ENCODE measurements at places on chromosomes 5 and 9.

- no peak for DNase-seq
Measured at GRCh38 chr5:73883646-73884045, 257.6 kb downstream of the ARHGEF28 start.

DNA sequence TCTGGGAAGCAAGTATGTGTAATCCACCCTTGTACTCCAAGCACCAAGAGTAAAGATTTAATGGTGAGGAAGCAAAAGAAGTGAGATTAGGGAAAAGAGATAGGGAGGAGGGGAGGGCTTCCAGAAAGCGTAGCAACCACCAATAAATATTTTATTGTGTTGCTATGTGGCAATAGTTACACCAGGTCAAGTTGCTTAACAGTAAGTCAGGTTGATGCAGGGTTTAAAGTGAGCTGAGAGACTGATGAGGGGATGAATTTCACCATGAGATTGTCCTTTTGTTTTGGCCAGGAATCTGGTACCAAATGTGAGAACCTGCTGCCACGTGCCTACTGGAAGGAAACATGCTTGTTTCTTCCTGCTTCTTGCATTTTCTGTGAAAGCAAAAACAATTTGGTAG lies 62.7 kb downstream of the PCSK5 start:
- DNase-seq = no peak

DNA sequence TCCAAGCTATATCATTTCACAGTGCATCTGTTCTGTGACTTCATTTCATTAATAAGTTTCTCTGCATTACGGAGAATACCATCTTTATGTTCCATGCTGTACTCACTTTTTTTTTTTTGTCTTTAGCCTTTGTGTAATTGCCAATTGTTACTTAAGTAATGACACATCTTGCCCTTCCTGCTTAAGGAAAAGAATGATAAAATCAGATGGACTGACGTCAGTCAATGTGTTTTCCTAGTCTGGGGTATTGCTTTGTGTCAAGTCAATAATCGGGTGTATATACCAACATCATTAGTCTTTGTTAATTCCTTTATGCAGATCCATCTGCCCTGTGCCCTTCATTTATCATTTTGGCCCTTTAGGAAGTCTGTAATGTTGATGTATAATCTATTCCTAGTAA lies 133.5 kb downstream of the CD180 start:
- no peak for DNase-seq

DNA sequence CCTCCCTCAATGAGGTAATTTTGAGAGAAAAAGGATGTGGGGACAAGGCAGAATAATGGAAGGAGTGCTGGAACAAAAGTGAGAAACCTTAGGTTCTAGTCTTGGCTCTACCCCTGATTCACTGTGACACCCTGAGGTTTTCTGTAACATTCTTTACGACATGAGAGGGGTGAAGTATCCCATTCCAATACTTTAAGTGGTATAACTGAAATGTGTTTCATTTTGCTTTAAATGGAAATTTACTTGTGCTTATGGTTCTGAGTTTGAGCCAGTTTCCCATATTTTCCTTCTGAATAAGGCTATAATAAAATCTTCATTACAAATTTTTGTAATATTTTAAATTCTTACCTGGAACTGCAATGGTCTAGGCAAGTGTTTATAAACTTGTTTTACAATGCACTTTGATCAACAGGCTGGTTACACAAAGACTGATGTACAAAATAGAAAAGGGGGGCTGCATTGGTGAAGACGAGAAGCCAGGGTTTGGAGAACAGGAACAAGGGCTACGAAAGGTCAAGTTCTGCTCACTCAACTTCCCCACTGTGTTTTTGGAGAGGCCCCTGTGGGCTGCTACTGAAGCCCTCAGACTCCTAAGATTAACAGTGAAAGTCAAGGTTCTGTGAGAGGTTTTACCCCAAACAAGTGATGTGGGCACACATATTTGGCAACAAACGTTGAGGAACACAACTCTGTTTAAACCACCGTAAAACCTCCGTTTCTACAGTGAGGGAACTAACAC lies 171.9 kb upstream of the ELL2 start:
- no peak for DNase-seq

DNA sequence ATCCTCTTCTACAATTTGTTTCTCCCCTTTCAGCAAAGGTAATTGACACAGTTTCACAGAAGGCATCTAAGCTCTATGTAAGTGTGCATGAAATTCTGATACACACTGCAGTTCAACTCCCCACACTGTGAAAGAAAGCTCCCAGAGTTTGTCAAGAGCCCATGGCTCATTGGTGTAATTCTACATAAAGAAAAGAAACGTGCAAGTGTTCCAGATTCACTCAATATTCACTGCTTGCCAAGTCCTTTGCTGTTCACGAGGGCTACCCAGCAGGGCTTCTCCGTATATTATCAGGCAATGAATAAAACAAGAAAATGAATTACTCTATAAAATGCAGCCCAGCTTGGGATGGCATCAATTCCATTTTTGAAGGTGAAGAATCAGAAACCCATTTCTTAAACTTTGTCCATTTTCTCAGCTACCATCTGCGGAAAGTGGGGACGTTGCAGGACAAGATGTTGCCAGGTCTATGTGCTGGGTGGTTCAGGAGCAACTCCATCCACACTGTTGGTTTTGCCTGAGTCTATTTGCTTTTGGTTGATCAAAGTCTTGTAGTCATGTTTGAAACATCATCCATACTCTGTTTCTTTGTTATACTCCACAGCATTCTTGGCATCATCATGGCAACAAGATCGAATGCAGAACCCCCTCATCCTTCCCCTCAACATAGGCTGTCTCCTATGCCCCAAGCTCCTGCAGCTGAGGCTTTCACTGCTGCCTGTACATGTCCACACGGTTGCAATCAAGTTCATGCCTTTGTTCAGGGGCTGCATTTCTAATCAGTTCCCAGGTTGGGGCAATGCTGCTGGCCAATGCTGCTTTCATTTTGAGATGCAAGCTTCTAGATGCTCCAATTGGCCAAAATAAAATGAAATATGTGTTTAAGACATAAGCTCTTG lies 301.8 kb downstream of the MED10 start:
- no peak for DNase-seq

DNA sequence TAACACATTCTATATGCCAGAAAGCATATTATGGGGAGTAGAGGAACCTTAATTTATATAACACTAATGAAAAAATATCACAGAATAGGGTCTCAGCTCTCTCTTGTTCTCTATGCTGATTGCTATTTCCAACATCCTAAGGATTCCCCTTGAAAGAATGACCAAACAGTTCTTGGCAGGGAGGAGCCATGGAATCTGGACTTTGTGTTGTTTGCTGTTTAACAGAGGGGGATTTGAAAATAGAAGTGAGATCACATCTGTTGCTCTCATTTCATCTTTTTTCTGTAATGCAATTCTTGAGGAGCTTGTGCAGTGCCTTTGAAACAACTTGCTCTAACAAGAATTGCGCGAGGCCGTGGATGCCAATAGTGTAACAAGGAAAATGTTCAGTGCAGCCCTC lies 755.3 kb downstream of the TLE1 start:
- no peak for DNase-seq

DNA sequence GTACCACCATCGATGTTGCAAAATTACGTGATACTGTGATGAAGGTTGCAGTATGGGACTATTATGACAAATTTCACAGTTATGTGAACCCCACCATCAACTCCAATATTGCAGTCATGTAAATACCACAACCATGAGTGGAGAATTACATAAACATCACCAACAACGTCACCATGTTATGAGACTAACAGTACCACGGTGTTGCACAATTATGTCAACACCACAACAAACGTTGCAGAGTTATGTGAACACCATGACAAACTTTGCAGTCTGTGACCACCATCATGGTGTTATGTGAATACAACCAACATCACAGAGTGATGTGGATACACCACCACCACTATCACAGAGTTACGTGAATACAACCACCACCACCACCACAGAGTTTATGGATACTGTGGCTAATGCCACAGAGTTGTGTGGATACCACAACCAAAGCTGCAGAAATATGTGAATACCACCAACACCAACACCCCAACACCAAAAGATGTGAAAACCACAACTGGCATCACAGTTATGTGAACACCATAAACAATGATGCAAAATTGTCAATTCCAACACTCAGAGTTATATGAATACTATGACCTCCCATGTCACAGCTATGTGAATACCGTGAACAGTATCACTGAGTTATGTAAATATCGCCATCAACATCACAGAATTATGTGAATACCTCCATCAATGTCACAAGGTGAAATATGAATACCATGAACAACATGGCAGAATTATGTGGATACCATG lies 62.4 kb downstream of the SHC3 start:
- no peak for DNase-seq

DNA sequence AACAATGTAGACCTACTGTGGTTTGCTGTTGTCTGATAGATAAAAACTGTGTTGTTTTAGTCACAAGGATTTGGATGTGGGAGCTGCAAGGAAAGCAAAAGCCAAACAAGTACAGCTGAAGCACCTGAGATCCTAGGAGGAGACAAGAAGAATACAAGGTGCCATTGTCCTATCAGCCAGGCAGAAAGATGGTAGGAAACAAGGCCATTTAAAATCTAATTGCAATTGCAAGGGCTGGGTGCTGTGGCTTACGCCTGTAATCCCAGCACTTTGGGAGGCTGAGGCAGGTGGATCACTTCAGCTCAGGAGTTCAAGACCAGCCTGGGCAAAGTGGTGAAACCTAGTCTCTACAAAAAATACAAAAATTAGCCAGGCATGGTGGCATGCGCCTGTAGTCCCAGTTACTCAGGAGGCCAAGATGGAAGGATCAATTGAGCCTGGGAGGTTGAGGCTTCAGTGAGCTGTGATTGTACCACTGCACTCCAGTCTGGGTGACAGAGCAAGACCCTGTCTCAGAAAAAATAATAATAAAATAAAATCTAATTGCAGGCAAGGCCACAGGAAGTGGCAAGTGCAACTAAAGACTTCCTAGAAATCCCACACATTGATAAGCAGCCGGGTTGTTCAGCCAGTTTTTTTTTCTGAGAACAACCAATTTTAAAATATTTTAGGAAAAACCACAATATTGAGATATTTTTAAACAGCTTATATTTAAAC lies 22.6 kb downstream of the DOCK8 start:
- DNase-seq = no peak

DNA sequence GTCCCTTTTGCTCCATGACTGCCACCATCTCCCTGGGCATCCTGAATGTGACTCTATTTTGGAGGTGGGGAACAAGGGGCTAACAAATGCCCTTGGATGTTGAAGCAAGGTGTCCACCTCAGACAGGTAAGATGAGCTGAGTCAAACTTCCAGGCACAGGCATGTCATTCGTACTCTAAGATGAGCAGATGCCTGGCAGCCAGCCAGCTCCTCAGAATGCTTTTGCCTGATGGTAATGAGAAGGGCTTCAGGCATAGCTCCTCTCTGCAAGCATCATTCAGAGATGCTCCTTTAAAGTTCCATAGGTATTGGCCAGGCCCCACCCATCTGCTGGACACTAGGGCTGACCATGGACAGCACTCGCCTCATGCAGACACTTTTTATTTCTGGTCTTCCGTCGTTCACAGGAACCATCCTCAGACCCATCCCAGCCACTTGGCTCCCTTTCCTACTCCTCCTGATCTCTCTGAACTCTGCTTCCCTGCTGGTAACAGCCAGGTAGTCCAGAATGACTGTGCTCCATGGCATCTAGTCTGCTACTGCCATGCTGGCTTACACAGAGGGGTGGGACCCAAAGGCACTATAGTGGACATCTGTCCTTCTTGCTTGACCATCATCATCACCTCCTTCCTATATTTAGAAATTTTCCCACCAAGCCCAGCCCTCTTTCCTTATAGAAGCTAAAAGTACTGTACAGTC lies 118.8 kb downstream of the GLIS3 start:
- no peak for DNase-seq

DNA sequence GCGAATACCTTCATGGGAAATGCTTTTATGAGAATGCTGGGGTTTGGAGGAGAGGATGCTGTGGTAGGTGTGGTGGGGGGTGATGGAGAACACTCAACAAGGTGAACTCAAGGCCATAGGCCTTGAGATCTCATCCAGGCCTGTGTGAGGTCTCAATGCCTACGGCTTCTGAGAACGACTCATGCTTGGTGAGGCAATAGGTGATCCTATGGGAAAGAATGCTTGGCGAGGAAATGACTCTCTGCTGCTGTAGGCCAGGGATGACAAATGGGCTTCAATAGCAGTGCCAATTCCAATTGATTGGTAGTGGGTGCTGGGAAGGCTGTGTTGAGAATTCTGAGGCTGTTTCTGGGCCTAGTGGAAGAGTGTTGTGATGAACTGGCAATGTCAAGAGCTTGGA lies 280.2 kb upstream of the CLINT1 start:
- DNase-seq = no peak

GRCh38 chr5:180119031-180119902 lies 47.7 kb upstream of the RNF130 start:
- no peak for DNase-seq

- DNase-seq = no peak
Measured at GRCh38 chr9:79591458-79591857, 19.7 kb downstream of the TLE4 start.

DNA sequence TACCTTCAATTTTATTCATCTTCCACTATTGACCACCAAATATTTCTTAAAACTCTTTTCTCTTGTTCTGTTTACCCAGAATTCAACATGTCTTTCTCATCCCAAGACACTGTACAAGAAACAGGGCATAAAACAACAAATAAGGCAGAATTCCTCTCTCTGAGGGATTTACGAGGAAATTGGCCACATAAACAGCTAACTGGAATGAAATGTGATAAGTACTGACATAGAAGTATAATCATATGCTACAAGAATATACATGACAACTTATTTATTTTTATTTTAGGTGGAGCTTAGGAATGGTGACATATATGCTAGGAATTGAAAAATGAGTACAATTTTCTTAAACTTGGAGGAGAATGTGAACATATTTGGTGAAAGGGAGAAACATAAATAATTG lies 48.8 kb upstream of the FBN2 start:
- DNase-seq = no peak

GRCh38 chr9:89801341-89801740 lies 196.5 kb downstream of the GADD45G start:
- no peak for DNase-seq

GRCh38 chr5:57102189-57102904 lies 71.5 kb upstream of the GPBP1 start:
- no peak for DNase-seq

DNA sequence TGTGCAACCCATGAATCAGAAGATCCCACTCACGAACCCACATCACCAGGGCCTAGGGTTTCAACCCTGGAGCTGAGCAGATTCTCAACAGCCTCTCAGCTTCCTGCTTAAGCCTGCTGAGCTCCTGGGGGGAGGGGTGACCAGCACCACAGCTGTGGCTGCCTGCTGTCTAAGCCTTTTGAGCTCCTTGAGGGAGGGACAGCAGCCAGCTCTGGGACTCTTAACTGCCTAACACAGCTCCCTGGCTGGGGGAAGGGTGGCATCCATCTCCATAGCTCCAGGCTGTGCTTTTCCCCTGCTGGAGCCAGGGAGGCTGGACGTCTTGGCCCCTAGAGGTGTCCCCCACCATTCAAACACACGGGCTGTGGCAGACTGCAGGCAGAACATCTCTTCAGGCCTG lies 250.3 kb downstream of the DMAC1 start:
- DNase-seq = peak; percentile 11

DNA sequence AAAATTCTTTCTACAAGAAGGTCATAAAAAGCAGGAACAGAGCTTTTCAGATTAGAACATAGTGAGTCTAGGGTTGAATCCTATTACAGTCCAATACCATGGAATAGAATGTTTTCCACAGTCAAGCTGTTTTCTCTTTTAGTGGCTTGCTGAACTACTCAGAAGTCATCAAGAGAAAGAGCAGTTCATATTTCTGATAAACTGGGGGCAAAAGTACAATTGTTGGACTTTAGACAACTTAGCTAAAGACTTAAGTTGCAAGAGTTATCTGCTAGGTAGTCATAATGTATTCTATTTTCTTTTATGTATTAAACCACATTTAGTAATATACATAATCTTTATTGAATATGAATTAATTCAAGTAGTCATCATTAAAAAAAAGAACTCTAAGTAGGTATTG lies 233.1 kb upstream of the GRIA1 start:
- no peak for DNase-seq

Data from iPS-NIHi11 (cell line).